T-helper 1 cell treated with Interleukin-12 subunit alpha and Interleukin-12 subunit beta and Interleukin-4 antibody, amounts not matched to agents 30 ng/mL and 1 ng/mL, for 36 hours (primary cell): ENCODE measurements at places on chromosomes 1 and 21. TPM values are rescaled to one million over a fixed set of nuclear protein-coding genes. Genes with fewer than 3 reads are reported as not detected.

The AHDC1 gene
- 37.3 and 37.7 TPM in 2 replicates for total RNA-seq

The SLC22A15 gene
- total RNA-seq = 0.27 and 1.4 TPM in 2 replicates

The MEAF6 gene
- total RNA-seq = 51.3 and 54.9 TPM in 2 replicates

The HCRTR1 gene
- not detected in 2 replicates for total RNA-seq
